ENCODE measurements at places on chromosomes 16 and 17.
A peak's percentile ranks its signal among the peaks of the same experiment; 100 is the strongest.

DNA sequence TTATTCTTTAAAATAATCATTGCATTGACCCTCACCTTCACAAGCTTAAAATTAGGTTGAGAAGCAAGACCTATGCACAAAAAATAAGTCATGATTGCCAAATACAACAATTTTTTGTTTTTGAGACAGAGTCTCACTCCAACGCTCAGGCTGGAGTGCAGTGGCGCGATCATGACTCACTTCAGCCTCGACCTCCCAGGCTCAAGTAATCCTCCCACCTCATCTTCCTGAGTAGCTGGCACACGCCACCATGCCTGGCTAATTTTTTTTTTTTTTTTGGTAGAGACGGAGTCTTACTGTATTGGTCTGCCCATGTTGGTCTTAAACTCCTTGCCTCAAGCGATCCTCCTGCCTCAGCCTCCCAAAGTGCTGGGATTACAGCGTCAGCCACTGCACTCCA lies 24.2 kb downstream of the ZNF652 start:
- DNase-seq: no peak

DNA sequence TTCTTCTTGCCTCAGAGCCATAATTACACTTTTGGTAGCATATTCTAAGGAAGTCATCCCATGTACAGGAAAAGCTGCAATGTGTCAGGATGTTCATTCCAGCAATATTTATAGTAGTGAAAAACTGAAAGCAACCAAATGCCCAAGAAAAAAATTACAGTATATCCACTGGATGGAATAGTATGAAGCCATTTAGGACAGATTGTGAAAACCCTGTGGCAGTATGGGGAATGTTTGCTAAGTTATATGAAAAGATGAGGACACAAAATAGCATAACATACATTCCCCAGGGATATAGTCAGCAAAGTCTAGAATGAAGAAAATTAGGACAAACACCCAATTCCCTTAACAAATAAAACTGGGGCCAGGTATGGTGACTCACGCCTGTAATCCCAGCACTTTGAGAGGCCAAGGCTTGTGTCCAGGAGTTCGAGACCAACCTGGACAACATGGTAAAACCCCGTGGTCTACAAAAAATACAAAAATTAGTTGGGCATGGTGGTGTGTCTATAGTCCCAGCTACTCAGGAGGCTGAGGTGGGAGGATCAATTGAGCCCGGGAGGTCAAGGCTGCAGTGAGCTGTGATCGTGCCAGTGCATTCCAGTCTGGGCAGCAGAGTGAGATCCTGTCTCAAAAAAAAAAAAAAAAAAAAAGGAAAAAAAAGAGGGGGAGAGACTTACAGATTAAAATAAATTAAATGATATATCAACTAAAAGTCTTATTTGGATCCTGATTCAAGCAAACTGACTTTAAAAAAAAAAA lies 2.3 kb downstream of the LRRC3C start:
- no peak for DNase-seq

- no peak for DNase-seq
Observed at GRCh38 chr16:85881436-85881835, 17.5 kb upstream of the IRF8 start.

DNA sequence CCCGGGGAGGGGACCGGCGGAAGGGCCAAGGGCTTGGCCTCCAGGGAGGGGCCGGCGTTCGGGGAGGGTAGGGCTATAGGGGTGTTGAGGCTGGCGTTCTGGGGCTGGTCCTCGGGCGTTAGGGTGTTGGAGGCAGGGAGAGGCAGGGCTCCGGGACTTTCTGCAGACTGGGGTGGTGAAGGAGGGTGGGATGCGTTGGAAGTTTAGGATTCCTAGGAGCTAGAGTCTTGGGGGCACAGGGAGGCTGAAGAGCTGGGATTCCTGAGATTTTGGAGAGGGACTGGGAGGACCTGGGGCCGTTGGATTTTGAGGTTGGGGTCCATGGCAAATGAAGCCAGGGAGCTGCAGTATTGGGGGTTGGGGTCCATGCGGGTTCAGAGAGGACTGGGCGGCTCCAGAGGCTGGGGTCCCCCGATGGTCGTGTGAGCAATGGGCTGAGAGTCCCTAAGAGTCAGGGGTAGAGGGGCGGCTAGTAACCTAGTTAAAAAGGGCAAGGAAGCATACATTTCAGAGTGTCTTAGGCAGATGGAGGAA lies 740 bp downstream of the NFATC2IP start:
- no peak for DNase-seq

DNA sequence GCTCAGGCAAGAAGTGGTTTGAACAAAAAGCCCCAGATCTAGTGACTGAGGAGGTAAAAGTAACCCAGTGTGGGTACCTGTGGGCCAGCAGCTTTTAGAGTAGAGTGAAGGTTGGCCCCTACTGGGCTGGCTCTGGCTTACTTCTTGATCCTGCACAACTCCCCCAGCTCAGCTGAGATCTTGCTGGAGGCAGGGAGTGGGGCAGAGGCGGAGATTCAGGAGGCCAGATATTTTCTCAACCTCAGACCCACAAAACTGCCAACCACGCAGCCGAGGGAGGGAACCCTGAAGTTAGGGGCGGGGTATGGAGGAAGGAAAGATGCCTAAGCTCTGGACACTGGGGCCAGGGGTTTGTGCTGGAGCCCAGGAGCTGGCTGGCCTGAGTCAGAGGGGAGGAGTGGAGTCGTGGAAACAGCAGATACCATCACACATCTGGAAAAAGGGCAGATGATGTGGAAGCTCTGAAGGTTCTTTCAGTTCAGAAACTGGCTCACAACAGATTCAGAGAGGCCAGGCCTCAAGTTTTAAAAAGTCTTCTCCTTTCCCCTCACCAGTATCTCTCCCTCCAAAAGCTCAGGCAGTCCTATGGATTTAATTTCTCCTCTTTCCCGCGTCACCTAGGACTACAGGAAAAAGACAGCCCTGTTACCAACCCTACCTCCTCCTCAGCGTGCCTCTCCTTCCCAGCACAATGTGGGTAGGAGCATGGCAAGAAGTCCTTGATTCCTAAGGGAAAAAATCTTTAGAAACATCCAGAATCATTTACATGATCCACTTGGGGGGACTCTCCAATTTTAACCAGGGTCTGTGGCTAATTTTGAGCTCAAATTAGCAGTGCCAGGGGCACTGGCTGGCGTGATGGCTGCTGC lies 48.1 kb downstream of the MYO18A start:
- DNase-seq: no peak

DNA sequence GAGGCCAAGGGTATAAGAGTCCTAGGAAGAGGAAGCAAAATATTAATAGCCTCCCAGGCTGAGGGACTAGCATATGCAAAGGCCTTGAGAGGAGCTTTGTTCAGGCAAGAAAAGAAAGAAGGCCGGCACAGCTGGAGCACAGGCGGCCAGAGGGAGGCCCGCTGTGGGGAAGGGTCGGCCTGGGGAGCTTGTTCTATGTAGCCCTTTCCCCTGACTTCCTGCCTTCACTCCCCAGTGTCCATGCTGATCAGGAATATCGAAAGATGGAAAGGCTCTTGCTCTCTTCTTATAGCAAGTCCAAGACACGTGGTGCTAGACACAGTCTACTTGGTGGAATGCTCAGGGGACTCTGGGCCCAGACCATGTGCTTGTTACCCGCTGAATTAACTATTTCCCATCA lies 27.4 kb upstream of the HAS3 start:
- no peak for DNase-seq

DNA sequence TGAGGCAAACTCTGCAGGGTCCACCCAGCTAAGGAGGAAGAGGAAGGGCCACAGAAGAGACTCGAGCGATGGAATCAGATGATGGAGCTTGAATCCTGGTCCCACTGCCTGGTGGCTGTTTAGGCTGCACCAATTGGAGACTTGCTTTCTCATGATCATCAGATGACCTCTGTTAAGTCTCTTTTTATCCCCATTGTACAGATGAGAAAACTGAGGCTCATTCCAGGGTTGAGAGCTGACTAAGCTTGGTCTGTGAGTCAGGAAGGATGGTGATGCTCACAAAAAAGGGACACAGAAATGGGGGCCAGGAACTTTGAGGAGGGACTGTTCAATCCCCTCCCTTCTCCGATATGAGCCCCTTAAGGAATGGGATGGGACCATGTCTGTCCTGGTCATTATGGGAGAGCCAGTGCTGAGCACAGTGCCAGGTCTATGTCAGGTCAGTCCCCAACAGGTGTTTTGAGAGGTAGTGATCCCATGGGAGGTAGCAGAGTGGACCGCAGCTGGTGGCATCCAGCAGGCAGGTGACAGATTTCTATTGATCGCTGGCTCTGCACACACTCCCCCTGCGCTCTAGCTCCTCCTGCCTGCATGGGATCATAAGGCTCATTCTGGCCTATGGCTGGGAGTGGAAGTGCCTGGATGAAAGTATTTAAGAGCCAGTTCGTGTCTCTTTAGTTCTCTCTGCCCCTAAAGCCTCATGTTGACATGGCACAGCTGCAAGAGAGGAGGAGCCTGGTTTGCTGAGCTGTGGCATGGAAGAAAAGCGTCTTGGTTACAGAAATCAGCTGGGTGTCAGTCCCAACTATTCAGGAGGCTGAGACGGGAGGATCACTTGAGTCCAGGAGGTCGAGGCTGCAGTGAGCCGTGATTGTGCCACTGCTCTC lies 27.2 kb downstream of the SNX20 start:
- DNase-seq: no peak

GRCh38 chr17:79810130-79811010 lies 13.5 kb upstream of the CBX8 start:
- DNase-seq: peak; percentile 82

GRCh38 chr17:60901806-60902205 lies 224.2 kb downstream of the BCAS3 start:
- no peak for DNase-seq

GRCh38 chr16:53212893-53213223 lies 158.1 kb downstream of the CHD9 start:
- no peak for DNase-seq

DNA sequence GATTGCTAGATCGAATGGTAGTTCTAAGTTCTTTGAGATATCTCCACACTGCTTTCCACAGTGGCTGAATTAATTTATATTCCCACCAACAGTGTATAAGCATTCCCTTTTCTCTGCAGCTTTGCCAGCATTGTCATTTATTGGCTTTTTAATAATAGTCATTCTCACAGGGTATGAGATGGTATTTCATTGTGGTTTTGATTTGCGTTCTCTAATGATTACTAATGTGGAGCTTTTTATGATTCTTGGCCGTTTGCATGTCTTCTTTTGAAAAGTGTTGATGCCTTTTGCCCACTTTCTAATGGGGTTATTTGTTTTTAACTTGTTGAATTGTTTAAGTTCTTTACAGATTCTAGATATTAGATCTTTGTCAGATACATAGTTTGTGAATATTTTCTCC lies 36.5 kb upstream of the BCAS3 start:
- DNase-seq: no peak

DNA sequence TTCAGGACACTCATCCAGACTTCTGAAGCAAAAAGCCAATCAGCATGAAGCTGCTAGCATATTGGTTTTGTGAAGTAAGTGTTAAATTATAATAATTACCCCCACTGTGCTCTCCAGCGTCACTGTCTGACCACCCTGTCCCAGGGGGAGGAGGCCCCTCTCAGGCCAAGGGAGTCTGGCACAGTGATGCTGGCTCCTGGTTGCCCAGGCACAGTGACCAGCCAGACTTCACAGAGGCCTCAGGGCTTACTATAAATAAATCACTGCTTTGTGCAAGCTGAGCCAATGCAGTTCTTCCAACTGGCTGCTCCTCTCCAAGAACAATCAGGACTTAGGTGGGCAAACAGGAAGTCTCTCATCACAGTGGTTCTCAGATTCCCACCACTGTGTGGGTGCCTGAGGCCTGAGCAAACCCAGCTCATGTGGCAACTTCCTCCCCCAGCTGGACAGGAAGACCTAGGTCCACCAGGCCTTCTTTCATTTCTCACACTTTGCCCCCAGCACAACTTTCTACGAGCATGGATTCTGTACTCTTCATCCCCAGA lies 1.7 kb upstream of the DBNDD1 start:
- no peak for DNase-seq

GRCh38 chr17:16935786-16936185 lies 36.1 kb downstream of the TNFRSF13B start:
- no peak for DNase-seq

DNA sequence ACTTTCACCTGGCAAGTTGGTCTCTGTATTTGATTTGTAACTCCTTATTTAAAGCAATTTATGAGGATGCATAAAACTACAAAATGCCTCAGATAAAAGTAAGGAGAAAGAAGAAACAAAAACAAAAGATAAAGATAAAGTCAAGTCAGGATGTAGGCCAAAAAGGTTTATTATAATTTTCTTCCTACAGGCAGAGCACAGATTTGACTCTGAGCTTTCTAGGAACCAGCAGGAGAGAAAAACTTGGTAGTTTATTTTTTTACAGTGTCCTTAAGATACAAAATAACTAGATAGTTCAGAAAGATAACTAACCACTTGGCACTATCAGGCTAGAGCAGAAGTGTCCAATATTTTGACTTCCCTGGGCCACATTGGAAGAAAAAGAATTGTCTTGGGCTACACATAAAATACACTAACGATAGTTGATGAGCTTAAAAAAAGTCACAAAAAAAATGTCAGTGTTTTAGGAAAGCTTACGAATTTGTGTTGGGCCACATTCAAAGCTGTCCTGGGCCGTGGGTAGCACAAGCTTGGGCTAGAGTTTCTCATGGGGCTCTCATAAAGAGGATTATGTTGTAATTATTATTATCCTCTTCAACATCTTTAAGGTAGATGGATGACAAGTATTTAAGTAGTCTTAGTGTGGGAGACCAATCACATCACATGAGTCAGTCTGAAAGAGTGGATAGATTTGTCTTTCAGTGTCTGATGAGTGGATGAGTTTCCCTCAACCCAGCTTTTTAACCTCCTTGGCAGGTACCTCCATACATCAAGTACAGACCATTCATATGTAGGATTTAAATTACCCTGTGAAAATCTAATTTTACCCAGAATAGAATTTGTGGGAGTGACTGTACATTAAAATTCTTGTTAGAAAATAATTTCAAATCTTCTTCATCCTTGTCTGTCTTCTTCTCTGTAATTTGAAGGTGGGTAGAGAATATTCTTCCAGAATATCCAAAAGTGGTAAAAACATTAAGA lies 17.0 kb downstream of the PAFAH1B1 start:
- DNase-seq: no peak

GRCh38 chr17:21160401-21160800 lies 33.6 kb downstream of the DHRS7B start:
- DNase-seq: no peak

GRCh38 chr17:17066021-17066420 lies 23.8 kb downstream of the MPRIP start:
- no peak for DNase-seq

GRCh38 chr16:84718-85406 lies 6.8 kb downstream of the MPG start:
- no peak for DNase-seq

- DNase-seq: no peak
Observed at GRCh38 chr17:2081564-2081963, 26.7 kb downstream of the HIC1 start.

DNA sequence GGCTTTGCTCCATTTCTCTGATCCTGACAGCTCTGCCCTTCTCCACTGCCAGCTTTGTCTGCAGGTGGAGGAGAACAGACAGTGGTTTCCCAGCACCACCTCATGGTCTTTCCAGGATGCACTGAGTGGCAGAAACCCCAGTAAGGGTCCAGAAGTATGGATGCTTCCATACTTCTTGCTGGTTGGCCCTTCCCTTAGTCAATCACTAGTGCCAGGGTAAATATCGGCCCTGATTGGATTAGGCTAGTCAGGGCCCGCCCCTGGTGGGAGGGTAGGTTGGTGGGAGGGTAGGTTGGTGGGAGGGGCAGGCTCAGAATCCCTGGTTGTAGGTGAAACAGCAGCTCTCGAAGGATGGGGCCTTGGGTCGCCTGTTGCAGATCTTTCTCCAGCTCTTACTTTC lies 10.2 kb downstream of the RNF213 start:
- DNase-seq: no peak

All from NCI-H1048 (cell line).